ENCODE measurements at places on chromosomes 3 and 15.

GRCh38 chr3:186683979-186684378 is 18.2 kb downstream of the HRG start:
- no peak for DNase-seq

DNA sequence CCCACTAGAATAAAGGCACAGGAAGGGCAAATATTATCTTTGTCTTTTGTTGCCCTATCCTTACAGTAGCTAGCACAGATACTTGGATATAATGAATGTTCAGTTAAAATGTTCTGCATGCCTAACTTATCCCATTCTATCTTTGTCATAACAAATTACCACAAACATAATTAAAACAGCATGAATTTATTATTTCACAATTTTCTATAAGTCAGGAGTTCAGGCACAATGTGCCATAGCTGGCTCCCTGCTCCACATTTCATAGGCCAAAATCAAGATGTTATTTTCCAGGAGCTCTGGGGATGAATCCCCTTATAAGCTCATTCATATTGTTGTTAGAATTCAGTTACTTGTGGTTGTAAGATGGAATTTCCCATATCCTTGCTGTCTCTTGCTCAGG is 975.5 kb downstream of the IGSF11 start:
- no peak for DNase-seq

DNA sequence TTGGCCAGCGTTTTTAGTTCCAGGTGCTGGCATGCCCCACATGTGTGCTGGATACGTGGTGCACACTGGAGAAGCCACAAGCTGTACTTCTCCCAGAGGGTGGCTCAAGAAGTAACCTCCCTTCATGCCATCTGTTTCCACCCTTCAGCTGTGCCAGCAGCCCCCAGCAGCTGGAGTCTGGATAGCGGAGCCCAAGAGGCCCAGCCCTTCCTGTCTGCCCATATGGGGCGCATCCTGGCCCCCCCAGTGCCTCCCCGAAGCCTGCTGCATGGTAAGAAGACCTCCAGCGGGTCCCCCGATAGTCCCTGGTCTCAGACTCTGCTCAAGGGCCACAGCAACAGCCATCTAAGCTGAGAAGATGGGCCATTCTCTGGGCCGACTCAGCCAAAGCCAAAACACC is 5.8 kb upstream of the MANF start:
- DNase-seq, result no peak

DNA sequence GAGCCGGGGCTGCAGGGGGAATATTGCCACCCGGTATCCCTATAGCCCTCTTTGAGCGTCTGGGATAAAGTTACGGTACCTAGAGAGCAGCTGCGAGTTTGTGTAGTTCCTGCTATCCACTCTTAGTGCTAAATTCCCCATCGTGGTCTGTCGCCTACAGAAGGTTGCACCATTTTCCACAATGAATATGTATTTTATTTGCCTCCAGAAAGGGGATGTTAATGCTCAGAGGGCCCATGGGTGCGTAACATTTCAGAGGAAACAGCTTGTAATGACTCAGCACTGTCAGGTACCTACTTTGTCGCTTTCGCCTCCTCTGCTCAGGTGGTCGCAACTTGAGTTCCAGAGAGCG is 1.1 kb downstream of the SLCO3A1 start:
- DNase-seq, result peak; percentile 50

- DNase-seq, result no peak
Observed at GRCh38 chr3:171810629-171811294, 479 bp upstream of the PLD1 start.

DNA sequence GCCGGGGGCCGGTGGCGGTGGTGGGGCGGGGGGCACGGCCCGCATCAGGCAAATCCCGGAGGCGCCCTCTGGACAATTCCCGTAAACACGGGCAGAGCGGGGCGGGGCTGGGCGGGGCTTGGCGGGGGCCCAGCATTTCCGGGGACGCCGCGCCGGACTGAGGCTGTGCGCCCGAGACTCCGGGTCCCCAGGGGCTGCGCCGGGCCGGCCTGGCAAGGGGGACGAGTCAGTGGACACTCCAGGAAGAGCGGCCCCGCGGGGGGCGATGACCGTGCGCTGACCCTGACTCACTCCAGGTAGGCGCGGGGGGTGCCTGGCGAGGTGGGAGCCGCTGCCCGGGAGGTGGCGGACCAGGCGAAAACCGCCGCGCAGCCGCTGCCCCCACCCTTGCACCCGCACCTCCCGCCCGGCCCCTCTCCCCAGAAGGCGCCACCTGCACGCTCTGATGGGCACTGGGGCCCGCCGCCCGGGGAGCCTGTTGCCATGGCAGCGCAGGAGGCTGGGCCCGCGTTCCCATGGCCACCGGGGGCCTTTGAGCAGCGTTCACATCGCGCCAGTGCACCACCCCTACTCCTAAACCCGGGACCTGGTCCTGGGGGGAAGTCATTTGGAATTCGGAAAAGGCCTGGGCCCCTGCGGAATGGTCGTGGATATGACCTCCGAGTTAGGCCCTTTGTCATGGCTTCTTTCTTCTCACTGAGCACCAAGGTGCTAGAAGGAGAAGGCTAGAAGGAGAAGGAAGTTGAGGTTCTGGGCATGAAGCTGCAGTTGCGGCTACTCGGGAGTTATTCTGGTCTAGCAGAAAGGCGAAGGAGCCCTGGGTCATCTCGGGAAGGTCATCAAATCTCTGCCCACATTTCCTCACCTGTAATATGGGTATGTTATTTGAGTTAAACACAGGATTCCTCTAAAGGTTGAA is 16.1 kb upstream of the SEMA4B start:
- DNase-seq, result peak; percentile 67

DNA sequence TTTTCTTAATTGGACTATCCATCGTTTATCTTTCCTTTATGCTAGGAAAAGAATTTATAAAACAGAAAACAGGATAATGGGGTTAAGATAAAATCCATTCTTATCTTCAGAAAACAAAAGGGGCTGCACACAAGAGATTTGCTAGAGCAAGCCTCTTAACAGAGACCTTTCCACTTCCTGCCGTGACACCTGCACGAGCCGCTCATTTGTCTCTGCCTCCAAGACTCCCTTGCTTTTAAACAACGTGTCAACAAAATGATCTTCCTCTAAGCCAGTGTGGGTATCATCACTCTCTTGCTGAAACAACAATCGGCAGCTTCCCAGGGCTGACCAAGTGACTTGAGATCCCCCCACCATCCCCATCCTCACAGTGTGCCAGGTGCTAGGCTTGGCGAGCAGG is 33.1 kb downstream of the GABRB3 start:
- no peak for DNase-seq

All from CD4-positive, alpha-beta T cell treated with Interleukin-1 beta for 1 hour (primary cell).